ENCODE measurements at places on chromosomes 2 and 18. TPM values are rescaled to one million over a fixed set of nuclear protein-coding genes. Genes with fewer than 3 reads are reported as not detected.

Gene IL1A
- 1.9 TPM for total RNA-seq

Gene DSG4
- not detected for total RNA-seq

Gene RAX
- total RNA-seq = not detected

Gene CABYR
- 1.1 TPM for total RNA-seq

Gene MYO3B
- total RNA-seq = 0.17 TPM

Gene AQP4
- 345 TPM for total RNA-seq

Gene SOCS6
- 20.9 TPM for total RNA-seq

All from upper lobe of right lung (tissue), 1 donor.